DMS 273 treated with DMSO at 0.1 percent for 48 hours (cell line): ENCODE measurements at places on chromosomes 16 and 17.

DNA sequence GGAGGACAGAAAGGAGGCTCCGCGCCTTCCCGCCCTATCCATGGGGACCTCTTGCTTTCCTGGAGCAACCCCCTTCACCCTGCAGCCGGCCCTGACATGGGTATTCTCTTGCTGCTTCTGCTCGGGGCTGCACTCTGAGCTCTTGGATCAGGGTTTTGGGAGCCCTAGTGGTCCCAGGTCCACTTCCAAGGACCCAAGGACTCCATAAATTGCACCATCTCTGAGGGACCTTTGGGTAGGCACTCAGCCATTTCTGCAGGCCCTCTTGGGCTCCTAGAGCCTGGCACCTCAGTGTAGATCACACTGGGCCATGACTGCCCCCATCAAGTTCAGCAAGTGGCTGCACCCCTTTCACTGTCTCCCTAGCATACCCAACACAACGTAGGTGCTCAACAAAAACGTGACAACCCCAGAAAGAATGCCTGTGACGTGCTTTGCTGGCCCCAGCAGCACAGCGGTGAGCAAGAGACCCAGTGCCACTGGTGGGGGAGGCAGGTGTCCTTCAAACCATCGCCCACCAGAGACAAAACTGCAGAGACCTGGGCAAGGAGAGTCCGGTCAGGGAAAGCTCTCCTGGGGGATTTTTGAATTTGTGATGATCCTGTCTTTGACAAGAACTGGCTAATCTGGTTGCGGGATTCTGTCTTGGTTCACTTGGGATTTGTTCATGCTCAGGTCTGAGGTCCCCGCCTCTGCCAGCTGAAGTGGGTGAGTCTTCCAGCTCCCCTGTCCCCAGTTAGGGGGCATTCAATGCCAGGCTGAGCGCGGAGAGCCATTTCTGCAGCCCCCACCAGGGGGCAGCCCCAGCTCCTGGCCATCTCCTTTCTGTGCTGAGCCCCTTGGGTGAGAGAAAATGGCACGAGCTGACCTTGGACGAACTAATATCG is 2.5 kb upstream of the RAB11FIP4 start:
- no peak for DNase-seq

- no peak for DNase-seq
These were observed 17.7 kb downstream of the ANKRD11 start for GRCh38 chr16:89472711-89473075.

DNA sequence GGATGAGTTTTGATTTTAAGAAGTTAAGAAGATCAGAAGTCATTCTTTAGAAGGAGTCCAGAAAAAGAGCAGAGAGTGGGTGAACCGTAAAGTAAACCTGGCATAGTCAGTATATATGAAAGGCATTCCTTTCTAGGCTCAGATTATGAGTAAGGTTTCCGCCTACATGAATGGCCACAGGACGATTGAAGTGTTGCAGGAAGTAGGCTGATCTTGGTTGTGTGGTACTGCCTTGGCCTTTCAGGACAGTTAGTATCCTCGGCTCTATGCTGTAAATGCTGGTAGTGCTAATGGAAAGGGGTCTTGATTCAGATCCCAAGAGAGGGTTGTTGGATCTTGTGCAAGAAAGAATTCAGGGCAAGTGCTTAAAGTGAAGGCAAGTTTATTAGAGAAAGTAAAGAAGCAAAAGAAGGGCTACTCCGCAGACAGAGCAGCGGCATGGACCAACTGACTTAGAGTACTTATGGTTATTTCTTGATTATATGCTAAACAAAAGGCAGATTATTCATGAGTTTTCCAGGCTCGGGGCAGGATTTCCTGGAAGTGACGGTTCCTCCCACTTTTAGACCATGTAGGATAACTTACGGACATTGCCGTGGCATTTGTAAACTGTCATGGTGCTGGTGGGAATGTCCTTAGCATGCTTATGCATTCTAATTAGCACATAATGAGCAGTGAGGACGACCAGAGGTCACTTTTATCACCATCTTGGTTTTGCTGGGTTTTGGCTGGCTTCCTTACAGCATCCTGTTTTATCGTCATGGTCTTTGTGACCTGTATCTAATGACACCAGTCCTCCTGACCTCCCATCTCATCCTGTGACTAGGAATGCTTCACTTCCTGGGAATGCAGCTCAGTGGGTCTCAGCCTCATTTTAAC is 164.8 kb downstream of the SNX29 start:
- no peak for DNase-seq

DNA sequence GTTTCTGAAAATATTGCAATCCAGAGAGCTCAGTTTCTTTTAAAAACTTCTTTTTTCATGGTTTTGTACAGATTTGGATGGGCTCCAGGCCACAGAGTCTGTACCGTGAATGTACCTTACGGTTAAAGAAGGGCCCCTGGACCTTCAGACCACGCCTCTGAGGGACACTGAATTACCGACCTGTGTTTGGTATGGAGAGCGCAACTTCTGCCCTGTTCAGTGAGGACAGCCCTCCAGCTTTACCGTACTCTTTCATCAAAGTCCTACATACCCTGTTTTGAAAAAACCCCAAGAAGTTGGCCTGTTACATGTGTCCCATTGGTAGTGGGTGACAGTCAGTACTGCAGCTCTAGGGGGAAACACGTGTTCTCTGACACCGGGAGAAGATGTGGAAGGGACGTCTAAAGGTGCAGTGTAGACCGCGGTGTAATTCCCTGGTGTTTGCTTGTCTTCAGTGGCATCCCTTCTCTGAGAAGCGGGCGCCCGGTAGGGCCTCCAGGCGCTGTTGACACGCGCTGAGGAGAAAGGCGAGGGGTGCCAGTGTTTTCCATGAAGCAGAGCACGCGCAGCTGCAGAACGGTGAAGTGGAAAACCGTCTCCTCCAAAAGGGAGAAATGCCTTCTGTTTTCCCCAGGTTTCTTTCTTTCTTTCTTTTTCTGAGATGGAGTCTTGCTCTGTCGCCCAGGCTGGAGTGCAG is 6.2 kb downstream of the PGS1 start:
- no peak for DNase-seq

- DNase-seq, result no peak
These were observed 22.2 kb downstream of the ABCC12 start for GRCh38 chr16:48133455-48134211.

- DNase-seq, result no peak
These were observed 618 bp downstream of the GGA3 start for GRCh38 chr17:75260641-75261335.

DNA sequence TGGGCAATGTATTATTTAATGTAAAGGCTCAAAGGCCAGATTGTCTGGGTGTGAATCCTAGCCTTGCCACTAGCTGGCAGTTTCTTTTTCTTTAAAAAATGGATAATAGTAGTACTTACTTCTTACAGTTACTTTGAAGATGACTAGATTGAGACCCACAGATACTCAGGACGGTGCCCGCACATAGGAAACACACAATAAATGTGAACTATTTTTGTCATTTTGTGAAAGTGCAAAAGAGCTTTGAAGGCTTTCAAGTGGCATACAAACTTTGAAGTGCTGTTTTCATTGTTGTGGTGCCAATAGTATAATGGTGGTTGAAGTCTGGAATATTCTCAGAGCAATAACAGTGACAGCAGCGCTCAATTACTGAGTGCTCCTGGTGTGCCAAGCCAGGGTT is 63.6 kb downstream of the OTOA start:
- DNase-seq, result no peak

- peak; percentile 10 for DNase-seq
These were observed 60.3 kb downstream of the RMI2 start for GRCh38 chr16:11405331-11406176.

GRCh38 chr17:29616300-29617048 is 6.2 kb downstream of the CORO6 start:
- no peak for DNase-seq
